ENCODE measurements at places on chromosomes 16 and 17.

DNA sequence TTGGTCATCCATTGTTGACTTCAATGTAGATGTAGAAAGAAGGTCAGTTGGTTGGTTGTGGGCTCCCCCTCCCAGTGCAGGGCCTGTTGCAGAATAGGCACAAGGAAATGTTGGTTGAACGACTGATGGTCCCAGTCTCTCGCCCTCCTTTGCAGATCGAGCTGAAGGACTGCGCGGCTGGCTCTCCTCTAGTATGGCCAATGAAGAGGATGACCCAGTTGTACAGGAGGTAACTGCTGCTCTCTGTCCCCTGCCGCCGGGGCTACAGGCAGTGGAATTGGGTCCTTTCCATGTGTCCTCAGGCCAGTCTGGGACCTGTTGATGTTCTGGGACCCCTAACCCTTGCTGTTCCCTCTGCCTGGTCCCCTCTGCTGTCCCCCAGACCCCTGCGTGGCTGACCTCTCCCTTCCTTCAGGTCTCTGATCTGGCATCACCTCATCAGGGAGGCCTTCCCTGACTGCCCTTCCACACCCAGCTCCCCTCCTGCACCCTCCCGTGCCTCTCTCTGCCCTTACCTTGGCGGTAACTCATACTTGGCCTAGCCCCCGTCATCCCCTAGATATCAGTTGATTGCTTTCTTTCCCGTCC lies 5.7 kb downstream of the POLR3E start:
- DNase-seq = no peak

- DNase-seq = no peak
Observed at GRCh38 chr16:8826278-8826879, 28.7 kb downstream of the PMM2 start.

DNA sequence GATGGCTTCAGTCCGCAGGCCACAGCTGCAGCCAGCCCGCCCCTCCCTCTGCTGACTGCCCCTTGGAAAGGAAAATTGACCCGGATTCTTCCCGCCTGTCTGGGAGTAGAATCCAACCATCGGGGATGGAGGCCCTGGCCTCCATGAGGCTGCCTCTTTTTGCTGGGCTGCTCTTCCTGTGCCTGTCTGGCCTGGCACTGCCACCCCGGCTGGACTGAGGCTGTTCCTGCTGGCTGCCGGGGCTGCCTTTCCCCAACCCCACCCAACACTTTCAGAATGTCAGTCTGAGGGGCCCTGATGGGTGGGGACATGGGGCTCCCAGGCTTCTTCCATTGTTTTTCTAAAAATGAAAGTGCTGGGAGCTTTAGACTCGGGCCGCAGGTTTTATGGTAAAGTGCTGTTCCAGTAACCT lies 7.3 kb downstream of the BAHCC1 start:
- DNase-seq = no peak

- DNase-seq = peak; percentile 22
Observed at GRCh38 chr16:57628008-57628781, at the start of gene ADGRG1. Gene ADGRG1, plus strand, starts transcription at chr16:57628630. Its CDS starts 21,658 bp downstream, at chr16:57650288.

GRCh38 chr16:870856-871561 lies 70.5 kb upstream of the GNG13 start:
- no peak for DNase-seq

GRCh38 chr17:81831957-81832607 lies 1.0 kb downstream of the MCRIP1 start:
- DNase-seq = no peak

DNA sequence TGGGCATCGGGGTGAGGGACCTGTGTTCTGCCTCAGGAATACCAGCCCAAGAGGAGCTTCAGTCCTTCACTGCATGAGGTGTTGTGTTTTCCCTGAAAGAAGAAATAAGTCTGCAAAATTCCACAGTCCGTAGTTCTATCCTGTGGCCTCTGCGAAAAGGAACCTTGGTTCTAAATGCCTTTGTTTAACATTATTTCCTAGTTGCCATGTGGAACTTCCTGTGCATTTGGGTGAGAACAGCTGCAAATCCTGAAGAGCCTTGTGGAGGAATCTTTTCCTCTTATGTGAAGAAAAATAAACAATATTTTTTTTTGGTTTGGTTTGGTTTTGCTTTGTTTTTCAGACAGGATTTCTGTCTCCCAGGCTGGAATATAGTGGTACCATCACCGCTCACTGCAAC lies 9.8 kb downstream of the PSKH1 start:
- DNase-seq = no peak

DNA sequence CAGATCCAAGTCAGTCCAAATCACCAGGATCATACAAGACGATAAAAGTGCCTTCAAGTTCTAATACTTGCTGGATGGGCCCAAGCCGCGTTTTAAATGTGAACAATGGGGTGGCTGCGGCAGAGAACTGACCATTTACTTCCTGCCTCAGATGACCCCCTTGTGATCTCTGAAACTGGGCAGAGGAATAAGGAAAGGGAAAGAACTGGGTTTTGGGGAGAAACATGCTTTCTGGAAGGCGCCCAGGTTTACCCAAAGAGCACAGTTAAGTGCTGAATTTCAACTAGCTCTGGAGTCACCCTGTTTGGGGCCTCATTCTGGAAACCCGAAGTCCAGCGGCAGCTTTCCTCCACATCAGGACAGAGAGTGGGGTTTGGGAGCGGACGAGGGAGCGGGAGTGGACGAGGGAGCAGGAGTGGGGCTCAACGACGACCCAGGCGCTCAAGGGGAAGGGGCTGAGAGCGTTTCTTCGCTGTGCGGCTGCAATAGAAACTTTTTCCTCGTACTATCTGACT lies 1.6 kb downstream of the FAM20A start:
- no peak for DNase-seq

- DNase-seq = no peak
Observed at GRCh38 chr17:47229535-47230443, 20.6 kb downstream of the MYL4 start.

GRCh38 chr17:8227238-8227581 lies 16.8 kb upstream of the AURKB start:
- DNase-seq = no peak

DNA sequence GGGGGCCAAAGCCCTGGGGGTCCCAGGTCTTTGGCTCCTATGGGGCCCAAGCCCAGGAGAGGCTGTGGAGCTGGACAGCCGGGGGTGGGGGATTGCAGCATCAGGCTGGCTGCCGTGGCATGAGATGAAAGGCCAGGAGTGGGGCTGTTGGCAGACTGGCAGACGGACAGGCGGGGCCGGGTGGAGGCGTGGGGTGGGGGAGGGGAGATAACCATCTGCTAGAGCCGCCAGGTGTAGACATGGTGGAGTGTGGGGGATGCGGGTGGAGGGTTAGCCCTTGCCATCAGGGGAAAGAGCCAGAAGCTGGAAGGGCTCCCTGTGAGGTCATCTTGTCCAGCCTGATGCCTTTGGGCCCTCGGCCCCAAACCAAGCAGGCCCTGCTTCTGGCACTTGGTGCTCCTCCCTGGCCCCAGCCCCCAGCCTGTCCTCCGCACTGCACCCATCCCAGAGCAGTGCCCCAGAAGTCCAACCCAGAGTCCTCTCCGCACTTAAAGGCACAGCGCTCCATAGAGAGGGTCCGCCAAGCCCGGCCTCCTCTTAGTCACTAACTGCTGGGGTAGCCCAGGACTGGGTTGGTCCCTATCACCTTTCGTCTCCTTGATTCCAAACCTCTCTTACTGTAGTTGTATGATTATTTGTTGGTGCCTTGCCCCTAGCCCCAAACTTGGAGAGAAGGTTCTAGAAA lies 33.3 kb upstream of the DLX4 start:
- no peak for DNase-seq

- no peak for DNase-seq
Observed at GRCh38 chr16:50559804-50560514, 11.8 kb downstream of the NKD1 start.

DNA sequence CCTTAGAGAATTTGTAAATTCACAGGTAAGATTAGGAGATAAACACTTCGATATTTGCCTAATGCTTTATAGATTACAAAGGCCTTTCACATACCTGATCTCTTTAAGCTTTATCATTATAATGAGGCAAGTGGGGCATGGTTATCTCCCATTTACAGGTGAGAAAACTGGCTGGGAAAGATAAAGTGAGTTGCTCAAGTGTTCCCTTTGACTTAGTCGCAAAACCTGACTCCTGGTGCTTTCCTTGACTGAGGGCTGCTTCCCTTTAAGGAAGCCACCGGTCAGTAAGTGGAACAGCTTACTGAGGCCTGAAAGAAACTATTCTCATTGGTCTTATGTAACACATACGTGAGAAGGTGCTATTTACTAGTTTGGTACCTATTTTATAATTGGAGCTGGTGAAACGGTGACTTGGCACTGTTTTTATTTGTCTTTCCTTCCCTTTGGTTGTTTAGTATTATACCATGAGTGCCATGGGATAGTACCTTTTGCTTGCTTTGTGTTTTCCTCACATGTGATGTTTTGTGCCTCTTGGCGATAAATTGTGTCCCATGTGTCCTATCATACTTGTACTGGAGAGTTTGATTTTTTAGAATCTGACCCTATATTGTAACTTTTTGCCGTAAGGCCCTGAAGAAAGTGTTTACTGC lies 57.2 kb downstream of the NUP88 start:
- no peak for DNase-seq

DNA sequence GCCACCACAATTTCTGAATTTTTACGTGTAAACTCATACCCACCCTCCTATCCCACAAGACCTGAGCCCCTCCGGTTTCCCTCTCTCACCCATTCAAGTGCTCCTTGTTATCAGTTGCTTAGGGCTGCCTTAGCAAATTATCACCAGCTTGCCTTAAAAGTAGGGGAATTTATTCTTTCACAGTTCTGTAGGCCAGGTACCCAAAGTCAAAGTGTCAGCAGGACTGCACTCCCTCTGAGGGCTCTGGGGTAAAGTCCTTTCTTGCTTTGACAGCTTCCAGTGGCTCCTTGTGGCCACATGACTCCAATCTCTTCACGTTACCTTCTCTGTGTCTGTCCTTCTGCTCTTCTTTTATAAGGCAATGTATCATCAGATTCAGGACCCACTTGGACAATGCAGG lies 7.9 kb upstream of the TMEM220 start:
- DNase-seq = no peak

DNA sequence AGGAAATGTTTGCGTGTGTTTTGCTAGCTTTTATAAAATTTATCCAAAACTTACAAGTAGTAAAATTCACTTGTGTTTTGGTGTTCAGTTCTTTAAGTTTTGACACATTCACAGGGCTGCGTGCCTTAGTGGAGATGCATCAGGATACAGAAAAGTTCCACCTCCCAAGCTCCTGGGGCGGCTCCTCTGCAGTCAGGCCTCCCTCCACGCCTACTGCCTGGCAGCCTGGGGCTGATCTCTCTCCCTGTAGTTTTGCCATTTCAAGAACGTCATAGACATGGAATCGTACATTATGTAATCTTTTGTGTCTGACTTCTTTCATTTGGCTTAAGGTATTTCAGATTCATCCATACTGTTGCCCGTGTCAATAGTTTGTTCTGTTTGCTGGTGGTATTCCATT lies 27.2 kb upstream of the IRF8 start:
- DNase-seq = no peak

- no peak for DNase-seq
Observed at GRCh38 chr16:80500116-80500859, 40.5 kb upstream of the DYNLRB2 start.

DNA sequence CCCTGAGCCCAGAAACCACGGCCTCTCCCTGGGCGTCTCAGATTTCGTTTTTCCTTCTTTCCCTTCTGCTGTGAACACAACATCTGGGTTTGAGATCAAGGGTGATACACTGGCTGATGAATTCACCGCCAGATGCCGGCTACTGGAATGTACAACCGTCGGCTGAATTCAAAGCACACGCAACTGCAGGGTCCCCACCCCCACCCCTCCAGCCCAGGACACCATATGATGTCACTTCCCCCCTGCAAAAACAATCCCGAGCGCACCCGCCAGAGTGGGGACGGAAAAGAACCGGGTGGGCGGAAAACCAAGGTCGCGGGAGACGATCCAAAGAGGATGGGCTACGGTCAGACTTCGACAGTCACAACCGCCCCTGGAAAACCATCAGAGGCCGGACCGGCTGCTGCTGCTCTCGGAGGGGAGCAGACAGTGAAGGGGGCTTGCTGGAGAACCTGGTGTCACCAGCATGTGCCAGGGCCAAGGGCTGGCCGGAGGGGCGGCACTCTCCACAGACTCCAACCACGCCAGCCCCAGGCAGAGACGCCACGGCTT lies 23.3 kb downstream of the CEP295NL start:
- DNase-seq = no peak

- DNase-seq = no peak
Observed at GRCh38 chr17:63835167-63835720, 7.2 kb downstream of the SMARCD2 start.

GRCh38 chr16:88435437-88436355 lies 17.4 kb upstream of the ZFPM1 start:
- DNase-seq = no peak

DNA sequence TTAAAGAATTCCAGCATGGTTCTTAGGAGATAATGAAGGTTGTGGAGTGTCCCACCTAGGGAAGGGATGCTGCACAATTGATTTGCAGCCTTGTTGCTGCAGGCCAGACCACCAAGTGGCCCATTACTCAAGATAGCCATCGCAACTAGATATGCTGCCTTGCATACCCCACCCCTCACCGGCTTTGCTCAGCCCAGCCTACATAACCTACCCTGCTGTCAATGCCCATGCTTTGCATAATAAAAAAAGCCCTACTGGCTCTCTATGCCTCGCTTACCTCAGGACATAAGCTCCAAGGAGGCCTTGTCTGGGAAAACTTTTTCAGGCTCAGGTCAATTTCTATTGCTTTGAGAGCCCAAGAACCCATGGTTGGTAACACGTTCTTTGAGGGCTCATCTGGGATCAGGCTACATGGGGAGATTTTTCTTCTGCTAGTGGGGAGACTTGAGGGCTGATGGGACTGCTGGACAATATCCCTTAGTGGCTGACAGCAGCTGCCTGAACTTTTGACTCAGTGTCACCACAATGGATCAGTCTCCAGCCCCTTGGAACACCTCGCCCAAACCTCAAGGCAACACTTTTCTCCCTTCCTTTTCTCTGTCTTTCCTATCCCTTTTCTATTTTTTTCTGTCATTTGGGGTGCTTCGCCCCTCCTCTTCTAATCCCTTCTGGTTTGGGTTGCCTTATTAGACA lies 38.3 kb downstream of the SCPEP1 start:
- no peak for DNase-seq

GRCh38 chr16:4475880-4476788 lies at the start of gene HMOX2:
Gene HMOX2, plus strand, starts transcription at chr16:4476398. Its CDS starts 29,127 bp downstream, at chr16:4505525.
- peak; percentile 52 for DNase-seq

GRCh38 chr17:19645734-19646201 lies 2.8 kb upstream of the ALDH3A2 start:
- no peak for DNase-seq

DNA sequence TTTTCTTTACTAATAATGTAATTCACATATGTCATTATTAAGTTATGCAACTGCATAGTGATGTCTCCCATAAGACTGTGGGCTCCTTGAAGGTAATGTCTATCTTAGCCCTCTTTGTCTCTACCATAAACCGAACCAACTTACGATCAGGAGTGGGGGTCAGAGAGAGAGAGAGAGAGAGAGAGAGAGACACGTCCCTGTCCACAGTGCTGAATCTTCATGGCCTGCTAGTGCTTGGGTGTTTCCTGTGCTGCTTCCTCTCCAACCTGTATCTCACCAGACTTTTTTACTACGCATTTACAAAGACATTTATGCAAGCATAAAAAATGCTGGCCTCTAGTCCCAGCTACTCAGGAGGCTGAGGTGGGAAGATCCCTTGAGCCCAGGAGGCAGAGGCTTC lies 52.2 kb upstream of the HAPSTR1 start:
- no peak for DNase-seq
